Fibroblast of skin of left biceps (primary cell): ENCODE measurements at places on chromosomes 6 and 20.

DNA sequence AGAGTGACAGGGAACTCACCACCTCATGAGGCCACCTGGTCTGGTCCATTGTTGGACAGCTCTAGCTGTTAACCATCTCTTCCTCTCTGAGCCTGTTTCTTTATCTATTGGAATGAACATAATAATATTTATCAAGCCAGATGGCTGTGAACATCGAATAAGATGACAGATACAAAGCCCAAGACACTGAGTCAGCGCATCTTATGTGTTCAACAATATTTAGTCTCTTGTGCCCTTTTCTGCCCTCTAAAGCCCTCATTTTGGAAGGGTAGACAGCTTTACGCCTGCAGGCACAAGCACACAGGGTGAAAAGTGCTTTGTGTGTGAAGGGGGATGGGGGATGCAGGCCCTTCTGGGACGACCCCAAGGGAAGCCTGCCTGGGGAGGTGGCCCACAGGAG is 164.0 kb downstream of the GRM4 start:
- DNase-seq: no peak

GRCh38 chr6:69584913-69585729 is 211.7 kb downstream of the LMBRD1 start:
- peak; percentile 9 for DNase-seq

DNA sequence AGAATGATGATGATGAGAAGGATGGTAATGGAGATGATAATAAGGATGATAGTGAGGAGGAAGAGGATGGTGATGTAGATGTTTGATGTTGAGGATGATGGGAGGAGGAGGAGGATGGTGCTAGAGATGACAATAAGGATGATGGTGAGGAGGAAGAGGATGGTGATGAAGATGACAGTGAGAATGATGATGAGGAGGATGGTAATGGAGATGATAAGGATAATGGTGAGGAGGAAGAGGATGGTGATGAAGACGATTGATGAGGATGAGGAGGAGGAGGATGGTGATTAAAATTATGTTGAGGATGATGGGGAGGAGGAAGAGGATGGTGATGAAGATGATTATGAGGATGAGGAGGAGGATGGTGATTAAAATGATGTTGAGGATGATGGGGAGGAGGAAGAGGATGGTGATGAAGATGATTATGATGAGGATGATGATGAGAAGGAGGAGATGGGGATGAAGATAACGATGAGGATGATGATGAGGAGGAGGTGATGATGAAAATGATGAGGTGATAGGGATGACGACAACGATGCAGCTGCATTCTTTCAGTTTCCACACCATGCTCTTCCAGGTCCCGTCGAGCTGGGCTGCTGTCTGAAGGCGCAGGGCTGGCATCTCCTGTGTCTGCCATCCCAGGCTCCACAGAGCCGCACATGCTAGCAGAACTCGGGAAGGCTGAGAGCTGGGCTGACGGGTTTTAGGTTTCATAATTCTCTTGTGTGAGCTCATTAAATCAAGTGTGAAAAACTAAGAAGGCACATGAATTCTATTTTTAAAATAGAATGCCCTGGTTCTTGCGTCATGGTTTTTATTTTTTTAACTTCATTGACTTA is 274.9 kb downstream of the SMOC2 start:
- no peak for DNase-seq

GRCh38 chr20:25024171-25024570 is 31.6 kb upstream of the APMAP start:
- no peak for DNase-seq

GRCh38 chr6:105968603-105969333 is 117.4 kb upstream of the PRDM1 start:
- DNase-seq: no peak

DNA sequence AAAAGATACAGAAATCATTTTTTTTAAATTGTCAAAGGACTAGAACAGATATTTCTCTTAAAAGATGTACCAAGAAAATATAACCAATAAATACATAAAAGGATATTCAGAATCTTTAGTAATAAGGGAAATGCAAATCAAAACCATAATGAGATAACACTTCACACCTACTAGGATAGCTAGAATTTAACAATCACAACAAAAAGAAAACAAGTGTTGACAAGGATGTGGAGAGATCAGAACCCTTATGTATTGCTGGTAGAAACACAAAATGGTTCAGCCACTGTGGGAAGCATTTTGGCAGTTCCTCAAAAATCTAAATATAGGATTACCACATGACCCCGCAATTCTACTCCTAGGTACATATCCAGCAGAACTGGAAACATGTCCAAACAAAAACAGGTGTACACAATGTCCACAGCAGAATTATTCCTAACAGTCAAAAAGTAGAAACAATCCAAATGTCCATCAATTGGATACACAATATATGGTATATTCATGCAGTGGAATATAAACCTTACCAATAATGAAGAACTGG is 211.0 kb downstream of the LRFN2 start:
- DNase-seq: no peak

GRCh38 chr6:38984723-38985122 is 63.9 kb upstream of the GLP1R start:
- DNase-seq: no peak

- no peak for DNase-seq
These were observed 97.3 kb downstream of the ANKRD60 start for GRCh38 chr20:58131151-58131550.
